ENCODE measurements at places on chromosomes 12 and 14.

GRCh38 chr12:3613641-3614395, 122.8 kb downstream of the PRMT8 start:
- no peak for DNase-seq

GRCh38 chr14:75993567-75994041, 8.0 kb downstream of the IFT43 start:
- DNase-seq = no peak

GRCh38 chr12:131620520-131620919, 90.4 kb upstream of the SFSWAP start:
- DNase-seq = no peak

DNA sequence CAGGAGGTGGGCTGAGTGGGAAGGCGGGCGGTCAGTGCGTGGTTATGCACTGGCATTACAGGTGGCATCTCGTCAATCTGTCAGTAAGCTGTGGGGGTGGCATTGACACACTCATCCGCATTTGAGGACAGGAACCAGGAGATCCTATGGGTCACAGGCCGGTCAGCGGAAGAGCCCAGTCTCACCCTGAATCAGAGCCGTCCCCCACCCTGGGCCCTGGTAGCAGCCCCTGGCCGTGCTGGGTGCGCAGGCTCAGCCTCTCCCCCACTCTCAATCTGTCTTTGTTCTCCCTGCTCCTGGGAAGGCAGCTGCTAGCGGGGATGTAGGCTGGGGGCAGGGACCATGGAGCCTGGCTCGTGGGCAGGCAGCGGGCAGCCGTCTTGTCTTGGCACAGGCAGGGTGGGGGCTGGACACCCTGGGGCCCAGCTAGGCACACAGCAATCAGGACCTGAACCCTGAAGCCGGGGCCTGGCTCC, 5.1 kb downstream of the INF2 start:
- DNase-seq = no peak

DNA sequence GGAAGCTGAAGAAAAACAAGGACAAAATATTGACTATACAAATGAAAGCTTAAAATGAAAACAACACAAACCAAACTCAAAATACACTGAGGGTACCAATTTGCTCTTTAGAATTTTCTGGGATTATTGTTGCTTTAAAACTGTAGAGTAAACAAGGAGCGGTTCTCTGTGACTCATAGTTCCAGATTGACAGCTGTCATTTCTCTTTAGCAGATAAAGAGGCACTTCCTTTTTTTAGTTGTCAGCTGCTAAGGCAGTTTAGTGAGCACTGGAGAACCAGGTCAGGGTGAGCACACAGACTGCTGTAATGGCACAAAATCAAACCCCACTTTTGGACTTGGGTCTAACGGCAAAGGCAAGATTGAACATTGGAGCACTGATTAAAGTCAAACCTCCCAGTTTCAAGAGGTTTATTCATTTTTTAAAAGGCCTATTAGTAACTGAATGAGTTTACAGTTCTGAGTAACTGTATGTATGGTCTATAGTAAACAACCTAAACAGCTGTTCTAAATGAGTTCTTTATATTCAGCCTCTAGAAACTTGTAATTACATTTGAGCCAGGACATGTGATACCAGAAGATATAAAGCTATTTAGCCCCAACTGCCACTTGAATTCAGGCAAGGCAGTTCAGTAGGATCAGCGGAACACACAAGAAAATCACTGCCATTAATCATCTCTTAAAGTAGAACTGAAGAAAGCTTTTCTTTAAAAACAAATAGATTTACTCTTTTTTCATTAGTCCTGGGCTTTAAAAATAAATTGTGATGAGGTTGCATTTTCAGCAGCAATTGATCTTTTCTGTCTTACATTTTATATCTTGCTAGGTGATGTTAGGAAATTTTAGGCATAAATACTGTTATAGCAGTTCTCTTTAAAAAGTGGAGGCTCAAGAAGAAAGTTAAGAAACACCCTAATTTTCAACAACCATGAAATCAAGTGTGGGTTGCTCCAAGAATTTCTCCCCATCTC, 71.7 kb upstream of the PRICKLE1 start:
- DNase-seq = no peak

DNA sequence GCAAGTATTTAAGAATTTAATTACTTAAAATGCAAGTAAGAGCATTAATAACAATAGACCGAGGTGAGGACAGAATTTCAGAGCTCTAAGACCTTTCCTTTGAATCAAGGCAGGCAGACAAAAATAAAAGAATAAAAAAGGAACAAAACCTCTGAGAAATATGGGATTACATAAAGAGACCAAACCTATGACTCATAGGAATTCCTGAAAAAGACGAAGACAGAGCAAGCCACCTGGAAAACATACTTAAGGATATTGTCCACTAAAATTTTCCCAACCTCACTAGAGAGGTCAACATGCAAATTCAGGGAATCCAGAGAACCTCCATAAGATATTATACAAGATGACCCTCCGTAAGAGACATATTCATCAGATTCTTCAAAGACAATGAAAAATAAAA, 325.1 kb downstream of the AEBP2 start:
- DNase-seq = no peak

GRCh38 chr14:75247286-75247922, 31.2 kb upstream of the FOS start:
- no peak for DNase-seq

- DNase-seq = no peak
Observed at GRCh38 chr12:119036878-119037825, 55.8 kb downstream of the SRRM4 start.

- DNase-seq = no peak
Observed at GRCh38 chr12:120012067-120012621, 23.1 kb downstream of the BICDL1 start.

DNA sequence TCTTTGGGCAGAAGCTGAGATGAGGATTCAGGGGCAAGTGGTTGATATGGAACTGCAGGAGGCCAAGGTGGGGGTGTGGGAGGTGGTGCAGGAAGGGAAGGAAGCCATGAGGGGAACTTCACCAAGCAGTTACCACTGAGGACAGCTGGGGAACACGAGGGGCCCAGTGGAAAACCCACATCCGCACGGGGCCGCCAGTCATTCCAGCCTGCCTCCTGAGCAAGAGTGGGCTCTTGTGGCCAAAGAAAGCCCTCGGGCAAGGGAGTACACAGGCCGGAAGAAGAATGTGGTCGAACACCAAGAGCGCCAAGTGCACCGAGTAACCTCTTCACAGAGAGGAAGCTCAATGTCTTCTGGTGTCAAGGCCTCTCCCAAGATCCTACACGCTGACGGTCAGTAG, 252.2 kb upstream of the FOXN3 start:
- no peak for DNase-seq

- DNase-seq = no peak
Observed at GRCh38 chr12:99722690-99723486, 75.3 kb downstream of the GARIN6 start.

GRCh38 chr12:49801141-49802063, 26.8 kb downstream of the NCKAP5L start:
- no peak for DNase-seq

GRCh38 chr12:57124261-57124877, 3.9 kb upstream of the LRP1 start:
- DNase-seq = peak; percentile 48

DNA sequence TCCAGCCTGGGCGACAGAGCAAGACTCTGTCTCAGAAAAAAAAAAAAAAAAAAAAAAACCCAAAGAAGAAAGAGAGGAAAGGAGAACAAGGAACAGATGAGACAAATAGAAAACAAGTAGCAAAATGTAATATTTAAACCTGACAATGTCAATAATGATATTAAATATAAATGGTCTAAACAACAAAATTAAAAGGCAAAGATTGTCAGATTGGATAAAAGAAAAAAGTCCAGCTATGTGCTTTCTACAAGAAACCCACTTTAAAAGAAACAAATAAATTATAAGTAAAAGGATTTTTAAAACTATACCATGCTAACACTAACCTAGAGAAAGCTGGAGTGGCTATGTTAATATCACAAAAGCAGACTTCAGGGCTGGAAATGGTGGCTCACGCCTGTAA, 29.7 kb upstream of the APOF start:
- DNase-seq = no peak

DNA sequence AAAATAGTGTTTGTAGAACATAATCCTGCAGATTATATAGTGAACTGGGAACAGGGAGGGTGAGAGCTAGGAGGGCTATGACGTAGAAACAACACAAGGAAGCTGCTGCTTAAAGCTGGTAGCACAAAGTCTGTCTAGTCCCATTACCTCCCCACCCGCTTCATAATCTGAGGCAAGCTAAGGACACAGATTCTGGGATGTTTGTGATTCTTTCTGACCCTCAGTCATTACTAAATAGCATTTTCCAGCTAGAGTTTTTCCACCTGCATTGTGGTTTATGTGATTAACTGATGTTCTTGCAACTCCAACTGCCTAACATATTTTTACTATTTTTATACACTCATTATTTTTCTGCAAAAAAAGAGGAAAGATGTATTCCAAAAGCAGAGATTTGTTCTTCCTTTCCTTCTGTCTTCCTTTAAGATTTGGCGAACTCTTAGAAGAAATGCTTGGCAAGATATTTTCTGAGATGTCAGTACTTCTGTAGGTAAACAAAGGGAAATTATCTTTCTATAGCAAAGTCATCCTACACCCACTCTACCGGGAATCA, 293.2 kb upstream of the FAR2 start:
- DNase-seq = no peak

DNA sequence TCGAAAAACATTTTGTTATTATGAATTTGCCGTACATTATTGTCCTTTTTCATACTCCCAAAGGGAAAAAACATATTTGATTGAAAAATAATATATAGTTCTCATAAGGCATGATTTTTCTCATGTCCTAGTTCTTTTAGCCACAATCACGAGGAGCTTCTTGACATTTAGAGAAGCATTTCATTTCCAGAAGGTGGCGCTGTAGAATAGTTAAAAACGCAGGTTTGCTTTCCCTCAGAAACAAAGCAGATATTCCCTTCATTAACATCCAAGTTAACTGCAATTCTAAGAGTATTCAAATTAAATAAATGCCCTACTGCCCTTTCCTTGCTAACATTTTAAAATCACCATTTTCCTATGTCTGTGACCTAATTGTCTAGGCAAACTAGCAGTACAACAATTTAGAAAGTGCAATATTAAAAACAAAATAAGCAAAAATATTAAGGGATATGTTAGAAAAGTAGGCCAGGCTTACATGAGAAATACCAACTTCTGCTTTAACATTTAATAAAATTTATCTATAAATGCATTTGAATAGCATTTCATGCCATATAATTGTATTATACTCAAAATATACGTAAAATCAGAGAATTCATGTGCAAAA, 10.9 kb upstream of the PIK3C2G start:
- DNase-seq = peak; percentile 40

DNA sequence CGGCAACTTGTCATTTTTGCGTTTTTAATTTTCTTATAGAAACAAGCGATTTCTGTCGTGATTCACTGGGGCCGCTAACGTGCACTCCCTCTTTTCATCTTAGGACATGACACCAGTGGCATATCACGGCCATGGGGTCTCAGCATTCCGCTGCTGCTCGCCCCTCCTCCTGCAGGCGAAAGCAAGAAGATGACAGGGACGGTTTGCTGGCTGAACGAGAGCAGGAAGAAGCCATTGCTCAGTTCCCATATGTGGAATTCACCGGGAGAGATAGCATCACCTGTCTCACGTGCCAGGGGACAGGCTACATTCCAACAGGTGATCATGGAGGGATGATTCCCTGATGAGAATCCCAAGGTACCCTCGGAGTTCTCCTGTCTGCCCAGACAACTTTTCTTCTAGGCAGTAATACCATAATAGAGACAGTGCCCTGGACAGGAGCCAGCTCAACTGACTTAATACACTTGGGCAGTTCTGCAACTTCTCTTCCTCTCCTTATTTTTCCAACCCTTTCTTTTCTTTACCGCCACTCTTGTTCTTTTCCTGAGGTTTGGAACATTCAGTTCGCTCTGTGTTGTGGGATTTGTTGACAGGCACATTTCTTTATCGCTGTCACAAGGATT, 821 bp downstream of the TMEM106C start:
- DNase-seq = no peak

DNA sequence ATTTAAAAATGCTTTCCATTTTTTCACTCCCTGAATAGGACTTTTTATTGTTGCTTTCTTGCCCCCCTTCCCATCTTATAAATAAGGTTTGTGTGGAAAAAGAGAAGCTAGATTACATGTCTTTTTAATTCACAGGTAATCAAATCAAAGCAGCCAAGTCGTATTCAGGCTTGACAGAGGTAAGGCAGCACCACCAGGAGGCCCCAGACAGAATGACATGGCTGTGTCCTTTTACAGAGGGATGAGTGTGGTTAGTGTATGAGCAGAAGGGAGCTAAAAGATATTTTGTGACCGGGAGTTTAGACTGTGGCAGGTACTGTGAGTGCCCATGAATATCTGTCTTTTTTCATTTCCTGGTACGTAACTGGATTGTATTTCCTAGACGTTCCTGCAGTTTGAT, 596.1 kb downstream of the ETNK1 start:
- no peak for DNase-seq

DNA sequence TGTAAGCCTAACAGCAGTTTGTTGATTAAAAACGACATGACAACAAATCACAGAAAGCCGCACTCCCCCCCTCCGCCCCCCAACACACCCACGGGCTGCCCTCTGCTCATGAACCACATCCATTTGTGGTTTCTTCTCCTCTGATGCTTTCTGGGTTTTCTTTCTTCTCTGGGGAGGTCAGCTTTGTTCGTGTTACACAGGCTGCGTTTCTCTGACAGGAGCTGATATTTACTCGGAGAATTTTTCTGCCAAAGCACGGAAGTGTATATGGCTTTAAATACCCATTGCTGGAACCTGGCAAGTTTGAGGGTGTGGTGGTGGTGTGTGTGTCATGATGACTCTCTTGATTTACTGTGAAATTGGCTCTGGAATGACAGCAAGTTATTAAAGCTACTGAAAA, 883.7 kb upstream of the TMEM132C start:
- DNase-seq = no peak

DNA sequence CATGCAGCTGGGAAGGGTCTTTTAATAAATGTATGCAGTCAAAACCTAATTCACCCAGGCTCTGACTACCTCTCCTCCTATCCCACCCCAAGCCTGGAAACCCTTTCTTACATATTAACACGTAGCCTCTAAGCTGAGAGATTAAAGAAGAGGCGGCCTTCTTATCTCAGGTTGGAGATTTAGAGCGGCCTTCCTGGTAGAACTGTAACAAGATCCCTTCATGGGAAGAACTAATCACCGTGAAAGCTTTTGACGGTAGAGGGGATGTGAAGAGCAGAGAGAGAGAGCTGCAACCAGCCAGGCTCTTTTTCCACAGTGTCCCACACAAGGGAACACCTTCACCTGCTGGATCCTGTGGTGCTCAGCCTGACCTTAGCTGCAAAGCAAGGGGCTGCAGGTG, 367.4 kb downstream of the MED13L start:
- DNase-seq = no peak

- DNase-seq = no peak
Observed at GRCh38 chr12:86230516-86231146, 25.6 kb downstream of the MGAT4C start.

DNA sequence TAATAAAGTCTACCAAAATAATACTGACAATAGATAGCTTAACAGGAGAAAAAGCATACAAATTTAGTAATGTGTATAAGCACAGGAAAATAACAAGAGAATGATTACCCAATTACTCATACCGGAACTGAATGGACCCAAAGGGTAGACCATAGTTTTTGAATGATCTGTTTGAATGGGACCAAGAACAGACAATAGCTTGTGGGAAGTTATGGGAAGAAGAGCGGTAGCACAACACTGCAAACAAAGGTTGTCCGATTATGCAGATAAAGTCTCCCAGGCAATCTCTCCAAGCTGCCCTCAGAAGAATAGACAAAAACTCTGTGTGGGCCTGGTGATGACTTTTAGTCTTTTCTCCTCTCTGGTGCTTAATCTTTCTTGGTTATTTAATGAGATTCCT, 96.6 kb upstream of the NEDD1 start:
- DNase-seq = no peak

- no peak for DNase-seq
Observed at GRCh38 chr12:18719922-18720510, 17.8 kb downstream of the PLCZ1 start.
